ENCODE measurements at places on chromosomes 3 and 15.

DNA sequence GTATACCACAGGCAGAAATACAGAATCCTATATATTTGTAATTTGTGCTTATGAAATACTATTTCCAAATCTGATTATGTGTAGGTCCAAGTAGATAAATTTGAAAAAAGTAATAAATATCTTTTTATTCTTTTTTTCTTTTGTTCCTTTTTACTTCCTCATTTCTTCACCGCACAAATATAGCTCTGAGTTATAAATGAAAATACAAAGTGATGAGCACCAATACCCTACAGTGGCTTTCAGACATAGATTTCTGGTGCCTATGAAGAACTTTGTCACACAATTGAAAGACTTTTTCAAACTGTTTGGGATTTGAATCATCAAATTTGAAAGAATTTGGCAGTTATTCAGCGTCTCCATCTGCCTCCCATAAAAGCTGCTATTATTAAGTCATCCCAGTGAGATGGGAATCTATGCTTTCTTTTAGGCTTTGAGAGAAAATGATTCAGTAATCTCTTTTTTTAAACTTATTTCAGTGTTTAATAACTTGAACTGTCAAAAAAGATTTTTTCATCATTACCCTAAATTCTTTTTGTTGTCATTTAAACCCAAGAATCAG, 363.6 kb upstream of the GOLIM4 start:
- DNase-seq, result no peak

DNA sequence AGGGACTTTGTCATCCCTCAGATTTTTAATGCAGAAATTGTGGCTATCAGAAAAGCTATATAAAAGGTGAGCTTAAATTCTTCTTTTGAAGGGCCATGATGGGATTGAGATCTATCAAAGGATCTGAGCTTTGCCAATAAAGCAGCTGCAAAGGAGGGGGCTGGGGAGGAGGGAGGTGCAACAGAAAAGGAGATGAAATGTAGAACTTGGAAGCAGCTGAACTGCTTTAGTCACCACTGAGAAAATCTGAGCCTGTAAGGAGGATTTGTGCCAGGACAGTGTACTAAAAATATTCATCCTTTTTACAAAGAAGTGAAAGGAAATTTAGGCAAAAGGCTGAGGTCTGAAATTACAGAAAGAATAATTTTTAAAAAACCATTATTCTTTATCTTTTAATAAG, 10.4 kb downstream of the TSPAN3 start:
- no peak for DNase-seq

DNA sequence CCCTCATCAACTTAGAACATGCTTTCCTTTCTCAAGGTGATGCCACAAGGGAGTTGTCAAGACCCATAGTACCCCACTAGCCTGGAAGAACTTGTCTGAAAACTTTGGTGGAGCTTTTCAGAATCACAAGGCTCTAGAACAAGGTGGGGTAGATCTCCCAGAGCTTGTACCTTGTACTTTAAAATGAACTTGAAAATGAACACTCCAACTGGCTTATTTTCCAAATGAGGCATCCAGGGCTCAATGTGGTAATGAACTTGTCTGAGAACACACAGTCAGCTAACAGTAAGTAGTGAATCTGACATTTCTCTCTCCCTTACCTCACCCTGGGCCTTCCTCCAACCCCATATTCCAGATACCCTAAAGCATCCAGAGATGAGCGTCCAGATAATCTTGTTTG, 81.8 kb upstream of the THBS1 start:
- DNase-seq, result no peak

DNA sequence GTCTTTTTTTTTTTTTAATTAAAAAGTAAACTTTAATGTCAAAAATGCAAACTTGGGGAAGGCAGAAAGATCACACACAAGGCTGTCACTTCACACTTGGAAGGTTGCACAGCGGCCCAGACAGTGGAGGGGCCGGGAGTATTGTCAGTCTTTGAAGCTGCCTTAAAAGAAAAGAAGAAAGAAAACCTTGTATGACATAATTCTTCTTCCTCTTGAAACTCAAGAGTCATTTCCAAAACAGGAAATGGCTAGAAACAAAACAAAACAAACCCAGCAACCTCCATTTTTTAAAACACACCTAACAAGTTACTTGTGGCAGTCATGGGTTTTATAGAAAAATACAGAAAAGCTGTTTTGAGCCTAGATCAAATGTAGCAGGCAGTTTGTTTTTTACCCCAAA, 68.1 kb upstream of the MAGI1 start:
- DNase-seq, result no peak

DNA sequence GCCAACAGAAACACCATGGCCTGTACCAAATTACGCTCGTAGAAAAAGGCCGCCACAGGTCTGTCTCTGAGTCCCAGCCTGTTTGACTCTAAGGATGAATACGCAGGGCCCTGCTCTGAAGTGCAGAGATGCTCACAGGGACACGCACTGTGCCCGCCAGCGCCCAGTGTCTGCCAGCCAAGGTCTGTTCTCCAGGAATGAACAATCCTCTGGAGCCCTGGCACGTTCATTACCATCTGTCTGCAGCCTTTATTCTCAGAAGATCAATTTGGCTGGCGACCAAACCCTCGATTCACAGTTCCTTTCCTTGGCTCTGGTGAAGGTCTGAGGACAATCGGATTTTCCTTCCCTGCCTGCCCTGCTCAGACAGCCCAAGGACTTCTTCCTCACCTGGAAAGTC, 66.3 kb downstream of the NIPA2 start:
- no peak for DNase-seq

- no peak for DNase-seq
Observed at GRCh38 chr15:94383041-94383440, 151.7 kb downstream of the MCTP2 start.

DNA sequence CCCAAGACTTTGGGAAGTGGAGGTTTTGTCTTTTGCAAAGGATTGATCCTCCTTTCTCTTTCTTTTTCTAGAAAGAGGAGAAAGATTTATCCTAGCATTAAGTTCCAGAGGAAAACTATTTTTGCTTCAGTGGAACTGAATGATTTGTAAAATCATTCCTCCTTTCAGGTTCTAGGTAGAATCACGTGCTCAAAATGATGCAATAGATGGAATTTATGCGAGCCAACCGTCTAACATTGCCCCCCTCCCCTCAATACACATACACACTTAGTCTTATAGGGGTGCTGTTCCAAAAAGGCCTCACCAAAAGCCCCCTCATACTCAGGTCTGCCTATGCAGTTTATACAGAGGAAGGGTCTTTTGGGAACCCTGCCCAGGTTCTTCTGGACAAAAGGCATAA, 85.3 kb downstream of the AQP9 start:
- DNase-seq, result no peak

DNA sequence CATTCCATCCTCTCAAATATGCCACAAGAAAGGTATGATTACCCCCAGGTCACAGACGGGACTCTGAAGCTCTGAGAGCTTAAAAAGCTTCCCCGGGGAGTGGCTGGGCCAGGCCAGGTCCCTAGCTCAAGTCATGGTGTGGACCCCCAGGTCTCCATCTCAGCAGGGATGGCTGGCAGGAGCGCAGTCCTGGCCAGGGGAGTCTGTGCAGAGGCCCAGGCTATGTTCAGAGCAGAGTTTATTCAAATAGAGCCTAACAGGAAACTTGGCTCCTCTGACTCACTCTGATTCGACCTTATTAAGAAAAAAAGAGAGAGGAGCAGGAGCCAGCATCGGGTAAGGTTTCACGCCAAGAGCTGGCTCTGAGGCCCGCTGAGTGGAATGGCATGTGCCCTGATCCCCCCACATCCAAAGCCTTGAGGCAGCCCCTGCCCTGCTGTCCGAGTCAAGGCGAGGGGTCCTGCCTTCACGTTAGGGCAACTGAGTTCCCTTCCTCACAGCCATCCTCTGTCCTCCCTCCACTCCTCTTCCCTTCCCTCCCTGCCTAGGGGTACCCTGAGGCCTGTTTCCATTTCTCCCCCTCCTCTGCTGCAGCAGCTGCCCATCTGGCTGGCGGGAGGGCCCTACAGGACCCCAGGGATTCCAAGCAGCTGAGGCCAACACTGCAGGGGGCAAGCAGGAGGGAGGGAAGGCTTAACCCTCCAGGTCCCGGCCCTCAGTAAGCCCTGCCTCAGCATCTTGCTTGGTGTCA, 1.9 kb upstream of the LOXL1 start:
- no peak for DNase-seq

GRCh38 chr15:84082739-84083138, 152.8 kb upstream of the GOLGA6L4 start:
- DNase-seq, result no peak

DNA sequence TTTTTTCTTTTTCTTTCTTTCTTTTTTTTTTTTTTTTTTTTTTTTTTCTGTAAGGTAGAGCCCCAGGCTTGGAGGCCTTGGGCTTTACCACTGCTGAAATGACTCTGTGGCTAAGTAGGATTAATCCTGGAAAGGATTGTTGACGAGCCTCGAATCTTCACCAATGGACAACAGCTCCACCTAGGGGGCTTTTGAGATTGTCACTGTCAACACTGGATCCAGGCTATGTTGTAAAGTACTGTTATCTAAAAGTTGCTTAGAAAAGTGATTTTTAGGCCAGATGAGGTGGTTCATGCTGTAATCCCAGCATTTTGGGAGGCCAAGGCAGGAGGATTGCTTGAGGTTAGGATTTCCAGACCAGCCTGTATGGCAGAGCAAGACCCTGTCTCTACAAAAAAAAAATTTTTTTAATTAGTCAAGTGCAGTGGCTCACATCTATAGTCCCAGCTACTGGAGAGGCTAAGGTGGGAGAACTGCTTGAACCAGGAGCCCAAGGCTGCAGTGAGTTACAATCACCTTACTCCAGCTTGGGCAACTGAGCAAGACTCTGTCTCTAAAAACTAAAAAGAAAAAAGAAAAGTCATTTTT, 41.6 kb downstream of the KLHL18 start:
- DNase-seq, result no peak

DNA sequence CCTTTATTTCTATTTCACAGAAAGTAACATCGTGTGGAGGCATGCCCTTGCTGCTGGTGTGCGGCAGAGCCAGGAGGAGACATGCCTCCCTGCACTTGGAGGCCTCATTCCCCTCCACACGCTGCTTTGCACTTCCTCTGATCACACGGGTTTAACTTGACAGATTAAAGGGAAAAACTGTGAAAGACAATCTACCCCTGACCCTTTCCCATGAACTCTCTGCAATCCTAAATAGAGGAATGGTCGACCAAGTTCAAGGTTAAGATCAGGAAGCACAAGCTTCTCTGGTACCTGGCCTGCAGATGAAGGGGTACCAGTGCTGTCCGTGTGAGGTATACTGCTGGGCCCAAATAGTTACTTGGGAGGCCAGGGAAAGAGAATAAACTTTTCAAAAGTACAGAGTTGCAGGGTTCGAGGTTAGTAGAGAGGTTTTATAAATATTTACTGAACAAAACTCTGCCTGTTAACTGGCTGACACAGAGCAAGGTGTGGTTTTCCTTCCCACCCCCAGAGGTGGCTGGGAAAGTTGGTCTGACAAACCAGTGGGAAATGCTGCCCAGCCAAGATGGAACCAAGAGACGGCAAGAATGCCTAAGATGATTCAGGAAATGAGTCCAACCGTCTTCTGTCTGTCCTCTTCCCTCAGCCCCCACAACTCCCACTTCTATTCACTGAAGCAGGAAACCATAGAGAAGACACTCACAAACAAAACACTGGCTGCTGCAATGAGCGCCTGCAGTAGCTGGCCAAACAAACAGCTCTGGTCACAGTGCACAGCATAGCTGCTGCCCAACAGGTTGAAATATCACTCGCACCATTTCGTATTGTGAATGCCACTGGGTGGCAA, 79.6 kb downstream of the IGF2BP2 start:
- no peak for DNase-seq

- no peak for DNase-seq
Observed at GRCh38 chr15:62584301-62585235, 419.5 kb upstream of the C2CD4B start.

DNA sequence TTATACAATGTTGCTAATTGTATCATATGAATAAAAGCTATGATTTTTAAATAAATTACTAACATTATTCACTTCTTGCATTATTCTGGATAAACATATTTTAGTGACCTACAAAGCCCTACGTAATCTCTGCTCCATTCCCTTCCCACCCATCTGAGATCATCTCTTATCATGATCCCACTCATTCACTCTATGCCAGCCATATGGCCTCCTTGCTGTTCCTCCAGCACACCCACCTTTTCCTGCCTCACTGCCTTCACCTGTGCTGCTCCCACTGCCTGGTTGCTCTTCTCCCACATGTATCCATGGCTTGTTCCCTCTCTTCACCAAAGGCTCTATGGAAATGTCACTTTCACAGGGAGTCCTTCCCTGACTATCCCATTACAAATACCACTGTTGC, 7.3 kb upstream of the USP8 start:
- DNase-seq, result no peak

GRCh38 chr15:94182883-94183282, 48.5 kb upstream of the MCTP2 start:
- DNase-seq, result no peak

GRCh38 chr3:127565711-127566110, 24.8 kb downstream of the TPRA1 start:
- DNase-seq, result no peak
